CD4-positive, alpha-beta T cell treated with Interferon alpha-2 for 1 hour (primary cell): ENCODE measurements at places on chromosomes 6 and 20.

GRCh38 chr20:25279403-25279802 is 31.5 kb downstream of the PYGB start:
- DNase-seq = peak; percentile 0

- DNase-seq = no peak
These were observed 1166.0 kb upstream of the GJE1 start for GRCh38 chr6:140966676-140967075.

DNA sequence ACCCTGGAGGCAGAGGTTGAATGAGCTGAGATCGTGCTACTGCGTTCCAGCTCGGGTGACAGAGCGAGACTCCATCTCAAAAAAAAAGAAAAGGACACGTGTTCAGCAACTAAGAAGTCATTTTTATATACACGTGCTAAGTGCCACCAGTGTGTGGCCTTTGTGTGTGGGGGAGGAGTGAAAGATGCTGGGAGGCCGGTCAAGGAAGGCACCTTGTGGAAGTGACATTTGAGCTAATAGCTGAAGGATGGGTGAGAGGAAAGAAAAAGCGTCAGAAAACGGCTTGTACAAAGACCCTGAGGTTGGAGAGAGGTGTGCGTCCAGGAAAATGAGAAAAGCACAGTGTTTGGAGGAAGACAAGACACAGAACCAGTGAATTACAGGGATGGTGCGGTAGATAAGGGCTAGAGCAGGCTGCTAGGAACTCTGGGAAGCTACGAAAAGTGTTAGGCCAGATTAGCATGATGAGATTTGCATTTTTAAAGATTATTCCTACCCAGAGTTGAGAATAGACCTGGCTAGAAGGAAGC is 11.6 kb downstream of the RREB1 start:
- DNase-seq = no peak

DNA sequence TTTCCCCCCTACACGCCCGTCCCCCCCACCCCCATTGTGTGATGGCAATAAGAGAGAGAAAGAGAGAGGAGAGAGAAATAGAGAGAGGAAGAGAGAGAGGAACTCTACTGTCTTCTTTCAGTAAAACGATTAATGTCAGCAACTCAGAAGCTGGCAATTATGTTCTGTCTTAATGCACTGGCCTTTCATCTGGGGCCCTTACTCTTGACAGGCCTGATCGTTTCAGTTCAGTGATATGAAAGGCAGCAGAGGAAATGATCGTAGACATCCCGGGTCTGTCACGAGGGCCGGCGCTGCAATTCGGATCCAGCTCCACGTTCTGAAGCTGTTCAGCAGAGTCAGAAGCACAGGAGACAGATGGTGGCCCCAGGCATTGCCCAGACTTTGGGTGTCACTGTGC is 308.9 kb downstream of the ZNF217 start:
- DNase-seq = no peak

DNA sequence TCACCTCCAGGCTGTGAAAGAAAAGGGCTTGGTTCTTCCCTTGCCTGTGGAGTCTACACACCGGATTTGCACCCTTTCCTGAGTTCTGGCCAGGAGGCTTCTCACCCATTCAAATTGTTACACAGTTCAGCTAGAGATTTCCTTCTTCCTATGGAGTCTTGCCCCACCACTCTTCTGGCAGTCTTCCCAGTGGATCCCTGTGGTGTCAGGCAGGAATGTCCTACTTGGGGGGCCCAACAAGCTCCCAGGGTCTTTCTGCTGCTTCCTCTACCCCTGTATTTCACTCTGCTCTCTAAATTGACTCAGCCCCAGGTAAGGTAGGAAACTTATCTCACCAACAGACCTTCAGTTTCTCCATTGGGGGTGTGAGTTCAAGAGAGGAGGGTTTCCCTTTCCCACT is 14.0 kb upstream of the CST9L start:
- DNase-seq = no peak

GRCh38 chr6:145214570-145214969 is 520.8 kb downstream of the EPM2A start:
- no peak for DNase-seq

DNA sequence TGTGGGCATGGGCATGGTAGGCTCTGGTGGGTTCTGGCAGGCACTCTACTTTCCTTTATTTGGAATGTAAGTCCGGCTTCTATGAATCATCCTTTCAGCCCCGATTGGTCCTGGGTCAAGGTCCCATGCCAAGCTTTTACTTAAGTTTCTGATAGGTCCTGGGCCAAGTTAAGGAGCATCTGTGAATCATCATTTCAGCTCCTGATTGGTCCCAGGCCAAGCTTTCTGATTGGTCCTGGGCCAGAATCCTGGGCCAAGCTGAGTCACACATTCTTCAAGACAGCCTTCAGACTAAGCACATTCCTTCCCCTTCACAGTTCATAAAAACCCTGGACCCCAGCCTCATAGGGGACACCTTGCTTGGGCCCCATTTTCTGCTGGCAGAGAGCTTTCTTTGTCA is 231.0 kb upstream of the EYS start:
- no peak for DNase-seq

GRCh38 chr20:51507216-51508036 is 35.1 kb downstream of the NFATC2 start:
- DNase-seq = no peak

GRCh38 chr6:37368961-37369320 is 15.2 kb downstream of the RNF8 start:
- no peak for DNase-seq

- no peak for DNase-seq
These were observed 393.4 kb upstream of the SULF2 start for GRCh38 chr20:48178633-48179032.

DNA sequence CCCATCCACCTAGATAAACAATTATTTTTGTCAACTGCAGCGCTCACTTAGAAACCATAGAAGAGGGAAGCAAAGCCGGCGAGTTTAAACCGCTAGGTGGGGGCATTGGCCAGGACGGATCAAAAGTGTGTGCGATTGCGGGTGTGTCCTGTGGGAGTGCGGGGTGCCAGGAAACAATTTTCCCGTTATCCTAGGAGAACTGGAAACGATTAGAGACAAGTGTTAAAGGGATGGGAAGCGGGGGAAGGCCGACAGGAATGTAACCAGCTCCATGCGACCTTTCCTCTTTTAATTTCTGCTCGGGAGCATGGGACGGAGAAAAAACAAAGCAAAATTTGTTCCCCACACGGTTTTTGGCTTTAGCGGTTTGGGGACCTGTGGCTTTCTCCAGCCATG is 2.8 kb upstream of the HTR1B start:
- no peak for DNase-seq

DNA sequence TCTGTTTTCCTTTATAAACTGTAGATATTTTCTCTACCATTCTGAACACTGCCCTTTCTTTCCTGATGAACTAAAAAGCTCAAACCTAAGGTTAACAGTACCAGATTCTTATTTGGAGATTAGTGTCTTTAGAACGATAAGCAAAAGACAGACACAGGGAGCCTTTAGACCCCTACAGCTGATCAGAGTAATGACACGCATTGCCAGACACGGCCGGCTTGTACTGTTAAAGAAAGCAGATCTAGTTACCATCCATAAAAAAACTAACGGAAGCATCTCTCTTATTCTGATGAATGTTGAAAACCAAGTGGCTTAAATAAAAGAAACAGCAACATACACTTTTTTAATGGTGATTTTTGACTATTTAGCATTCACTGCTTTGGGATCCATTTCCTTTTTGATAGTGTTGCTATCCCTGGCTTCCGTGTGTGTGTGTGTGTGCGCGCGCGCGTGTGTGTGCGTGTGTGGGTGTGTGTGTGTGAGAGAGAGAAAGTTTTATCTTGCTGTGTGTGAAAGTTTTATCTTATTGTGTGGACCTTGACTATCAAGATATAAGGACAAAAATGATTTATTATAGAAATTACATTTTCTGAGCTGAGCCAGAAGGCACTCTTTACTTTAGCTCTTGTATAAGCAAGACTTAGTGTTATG is 95.6 kb upstream of the SLC35B3 start:
- DNase-seq = no peak

- peak; percentile 50 for DNase-seq
These were observed 69.4 kb downstream of the FYN start for GRCh38 chr6:111803804-111804203.

GRCh38 chr20:53019464-53019863 is 47.3 kb downstream of the TSHZ2 start:
- DNase-seq = no peak

DNA sequence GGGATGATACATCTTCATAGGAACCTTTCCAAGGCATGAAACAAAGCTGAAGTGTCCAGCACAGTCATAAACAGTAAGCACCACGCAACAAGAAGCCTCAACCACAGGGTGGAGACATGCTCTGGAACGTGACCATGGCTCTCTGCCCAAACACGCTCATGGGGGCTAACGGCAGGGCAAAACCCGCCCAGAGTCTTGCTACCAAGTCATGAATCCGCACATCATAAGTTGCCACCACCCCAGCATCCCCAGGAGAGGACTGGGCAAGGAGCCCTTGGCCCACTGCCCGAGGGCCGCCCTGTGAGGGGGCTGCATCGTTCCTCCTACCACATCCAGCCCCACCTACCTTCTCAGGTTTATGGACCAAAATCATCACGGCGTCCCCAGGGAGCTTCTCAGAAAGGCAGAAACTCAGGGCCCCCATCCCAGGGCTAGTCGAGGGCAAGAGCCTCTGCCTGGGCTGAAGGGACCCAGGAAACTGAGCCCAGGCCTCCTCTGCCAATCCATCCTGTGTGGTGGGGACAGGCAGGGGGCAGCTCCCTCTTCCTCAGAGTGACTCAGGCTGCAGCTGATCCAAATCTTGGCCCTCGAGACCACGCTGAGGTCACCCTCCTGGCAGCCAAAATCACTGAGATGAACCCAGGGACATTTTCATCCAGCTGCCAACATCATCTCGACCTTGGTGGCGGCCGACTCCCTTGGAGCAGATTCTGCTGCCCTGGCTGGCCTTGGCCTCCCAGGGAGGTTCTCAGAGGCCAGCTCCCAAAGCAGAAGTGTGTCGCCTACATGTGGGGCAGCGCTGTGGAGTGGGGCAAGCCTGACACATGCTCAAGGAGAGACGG is 42.6 kb downstream of the BMP7 start:
- DNase-seq = no peak

GRCh38 chr20:20065361-20065760 is 13.0 kb downstream of the CFAP61 start:
- DNase-seq = no peak

DNA sequence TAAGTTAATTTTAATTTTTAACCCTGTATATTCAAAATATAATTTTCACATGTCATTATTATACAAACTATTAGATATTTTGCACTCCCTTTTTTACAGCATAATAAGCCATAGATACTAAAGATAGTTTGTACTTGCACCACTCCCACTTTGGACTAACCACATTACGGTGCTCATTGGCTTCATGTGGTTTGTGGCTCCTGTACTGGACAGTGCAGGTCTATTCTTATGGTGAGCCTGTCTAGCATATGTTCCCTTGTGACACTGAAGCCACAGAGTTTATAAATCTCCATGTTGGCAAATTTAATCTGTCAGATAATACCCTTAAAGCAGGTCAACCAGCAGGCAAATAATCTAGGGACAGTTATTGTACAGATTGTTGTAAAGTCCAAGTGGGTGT is 354.4 kb upstream of the KCNQ5 start:
- DNase-seq = no peak

- DNase-seq = no peak
These were observed 308.9 kb upstream of the THEMIS start for GRCh38 chr6:128209771-128210170.

- DNase-seq = no peak
These were observed 167.4 kb downstream of the ADGRG6 start for GRCh38 chr6:142469220-142469619.

DNA sequence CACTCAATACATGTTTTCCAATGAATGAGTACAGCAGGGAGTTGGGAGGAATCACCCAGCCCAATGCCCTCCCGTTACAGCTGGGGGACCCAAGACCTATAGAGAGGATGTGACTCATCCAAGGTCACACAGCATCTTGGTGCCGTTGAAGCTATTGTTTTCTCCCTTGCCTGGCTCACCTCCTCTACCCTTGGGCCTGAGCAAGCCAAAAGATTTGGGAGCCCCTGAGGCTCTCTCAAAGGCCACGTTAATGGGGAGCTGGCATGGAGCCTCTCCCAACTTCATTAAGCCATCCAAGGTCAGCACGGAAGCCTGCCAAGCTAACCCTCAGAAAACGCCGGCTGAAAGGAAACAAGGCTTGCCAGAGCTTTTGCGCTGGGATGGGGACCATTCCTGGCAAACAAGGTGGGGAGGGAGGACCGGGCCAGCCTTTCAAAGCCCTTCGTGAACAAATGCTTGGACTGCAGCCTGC is 30.4 kb downstream of the KCNB1 start:
- no peak for DNase-seq

- peak; percentile 72 for DNase-seq
These were observed 97.5 kb downstream of the CDH26 start for GRCh38 chr20:60055740-60056139.
